Activated naive CD8-positive, alpha-beta T cell treated with anti-CD3 and anti-CD28 coated beads, Interleukin-2, amount 50 U/mL, for 24 hours (primary cell): ENCODE measurements at places on chromosomes 5 and 9.

DNA sequence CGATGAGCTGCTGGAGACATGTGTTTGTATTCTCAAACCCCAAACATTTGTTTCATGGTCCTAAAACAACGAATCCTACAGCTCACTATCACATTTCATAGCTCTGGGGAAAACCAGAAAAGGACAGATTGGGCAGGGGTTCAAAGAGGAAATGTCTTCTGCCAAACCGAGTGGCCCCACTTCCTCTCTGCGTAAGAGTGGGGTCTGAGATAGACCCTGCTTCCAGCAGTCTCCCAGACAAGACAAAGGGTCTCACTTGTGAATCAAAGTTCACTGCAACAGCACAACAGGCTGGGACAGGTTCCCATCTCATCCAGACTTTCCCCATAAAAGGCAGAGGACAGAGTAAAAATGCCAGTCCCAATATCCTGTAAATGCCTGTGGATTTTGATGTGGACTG, 276.2 kb upstream of the SLC24A2 start:
- DNase-seq, result no peak

DNA sequence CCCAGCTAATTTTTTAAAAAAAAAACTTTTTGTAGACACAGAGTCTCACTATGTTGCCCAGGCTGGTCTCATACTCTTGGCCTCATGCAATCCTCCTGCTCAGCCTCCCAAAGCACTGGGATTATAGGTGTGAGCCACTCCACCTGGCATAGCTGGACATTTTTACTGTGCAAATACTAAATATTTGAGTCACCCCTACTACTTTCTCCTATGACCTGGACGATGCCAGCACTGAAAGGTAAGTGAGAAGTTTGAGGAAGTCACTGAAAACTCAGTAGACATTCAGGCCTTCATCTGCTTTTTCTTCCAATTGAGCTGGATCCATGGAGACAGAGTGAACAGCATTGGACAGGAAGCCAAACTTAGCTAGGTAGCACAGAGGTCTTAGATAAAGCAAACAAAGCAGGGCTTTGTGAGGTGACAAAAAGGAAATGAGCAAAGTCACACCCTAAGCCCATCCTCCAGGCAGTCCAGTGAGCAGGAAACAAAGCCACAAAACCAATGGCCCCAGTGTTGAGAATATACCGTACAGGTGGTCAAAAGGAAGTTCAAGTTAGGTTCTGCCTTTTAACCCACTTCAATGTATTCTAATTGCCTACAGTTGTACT, 192.6 kb upstream of the RASA1 start:
- no peak for DNase-seq

DNA sequence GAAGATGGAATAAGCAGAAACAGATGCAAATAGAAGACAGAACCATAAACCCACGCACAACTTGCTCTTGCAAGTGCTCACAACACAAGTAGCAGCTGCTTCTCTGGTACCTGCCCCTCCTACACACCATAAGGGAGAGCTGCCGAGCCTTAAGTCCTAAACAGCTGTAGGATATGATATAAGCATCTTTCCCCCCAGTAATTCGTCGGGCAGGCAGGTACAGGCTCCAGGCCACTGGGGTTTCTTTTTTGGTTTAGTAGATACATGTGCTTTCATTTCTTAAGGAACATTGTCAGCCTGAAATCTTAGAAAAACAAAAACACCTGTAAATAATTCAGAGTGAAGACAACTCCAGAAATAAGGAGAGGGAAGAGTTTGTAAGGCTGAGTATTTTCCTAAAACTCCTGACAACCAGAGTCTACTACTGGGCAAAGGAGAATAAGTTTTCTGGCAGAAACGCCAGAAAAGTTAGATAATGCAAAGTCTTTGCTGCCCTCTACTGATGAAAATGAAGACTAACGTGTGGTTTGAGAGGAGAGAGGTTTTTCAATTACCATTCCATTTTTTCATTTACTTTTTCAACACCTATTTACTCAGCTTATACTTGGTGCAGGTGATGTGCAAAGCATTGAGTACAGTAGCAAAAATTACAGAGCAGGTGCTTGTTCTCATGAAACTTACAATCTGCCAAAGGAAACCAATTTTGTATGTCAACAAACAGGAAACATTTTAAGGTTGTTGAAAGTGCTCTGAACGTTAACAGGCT, 20.1 kb upstream of the TCERG1 start:
- no peak for DNase-seq

DNA sequence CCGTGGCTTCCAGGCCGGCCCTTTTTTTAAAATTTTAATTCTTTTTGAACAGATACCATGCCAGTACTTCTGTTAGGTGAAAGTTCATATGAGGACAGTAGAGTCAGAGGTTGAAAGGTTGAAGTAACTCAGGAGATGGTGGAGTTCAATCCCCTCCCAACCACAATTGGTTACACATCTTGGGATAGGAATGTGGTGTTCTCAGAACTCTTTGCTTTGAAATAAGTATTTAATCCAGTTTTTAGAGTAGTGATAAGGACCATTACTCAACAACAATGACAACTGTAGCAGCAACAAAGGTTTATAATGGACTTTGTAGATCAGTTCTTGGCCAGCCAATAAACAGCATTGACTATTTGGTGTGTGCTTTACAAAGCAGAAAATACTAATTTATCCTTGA, 116.0 kb downstream of the ARHGAP26 start:
- DNase-seq, result no peak
